Activated T-helper 1 cell treated with Interleukin-2 at 50 U/mL for 16 hours (primary cell): ENCODE measurements at places on chromosomes 12 and 14.
A peak's percentile ranks its signal among the peaks of the same experiment; 100 is the strongest.

- DNase-seq: no peak
Measured at GRCh38 chr12:120988234-120988633, 9.9 kb downstream of the HNF1A start.

- DNase-seq: no peak
Measured at GRCh38 chr14:32372154-32372553, 43.1 kb downstream of the AKAP6 start.

GRCh38 chr12:56596815-56597214, 33.3 kb downstream of the BAZ2A start:
- no peak for DNase-seq

GRCh38 chr12:53097207-53097563, 282 bp upstream of the IGFBP6 start:
- DNase-seq: no peak

DNA sequence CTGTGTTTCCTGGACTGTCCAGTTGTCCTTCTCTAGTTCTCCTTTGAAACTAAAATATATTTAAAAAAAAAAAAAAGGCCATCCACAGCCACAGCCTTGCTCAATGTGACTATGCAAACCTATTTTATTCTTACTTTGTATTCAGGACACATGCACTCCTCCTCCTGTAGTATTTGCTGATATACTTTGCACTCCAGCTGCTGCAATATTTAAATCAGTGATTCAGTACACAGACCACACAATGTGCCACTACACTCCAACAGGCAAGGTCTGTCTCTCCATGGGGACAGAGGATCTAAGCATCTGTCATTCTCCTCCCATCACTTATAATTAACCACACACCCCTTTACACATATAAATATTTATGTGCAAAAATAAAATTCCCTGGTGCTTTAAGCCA, 40.2 kb upstream of the CCDC196 start:
- no peak for DNase-seq

GRCh38 chr14:90440021-90440451, 43.2 kb downstream of the CALM1 start:
- DNase-seq: no peak

DNA sequence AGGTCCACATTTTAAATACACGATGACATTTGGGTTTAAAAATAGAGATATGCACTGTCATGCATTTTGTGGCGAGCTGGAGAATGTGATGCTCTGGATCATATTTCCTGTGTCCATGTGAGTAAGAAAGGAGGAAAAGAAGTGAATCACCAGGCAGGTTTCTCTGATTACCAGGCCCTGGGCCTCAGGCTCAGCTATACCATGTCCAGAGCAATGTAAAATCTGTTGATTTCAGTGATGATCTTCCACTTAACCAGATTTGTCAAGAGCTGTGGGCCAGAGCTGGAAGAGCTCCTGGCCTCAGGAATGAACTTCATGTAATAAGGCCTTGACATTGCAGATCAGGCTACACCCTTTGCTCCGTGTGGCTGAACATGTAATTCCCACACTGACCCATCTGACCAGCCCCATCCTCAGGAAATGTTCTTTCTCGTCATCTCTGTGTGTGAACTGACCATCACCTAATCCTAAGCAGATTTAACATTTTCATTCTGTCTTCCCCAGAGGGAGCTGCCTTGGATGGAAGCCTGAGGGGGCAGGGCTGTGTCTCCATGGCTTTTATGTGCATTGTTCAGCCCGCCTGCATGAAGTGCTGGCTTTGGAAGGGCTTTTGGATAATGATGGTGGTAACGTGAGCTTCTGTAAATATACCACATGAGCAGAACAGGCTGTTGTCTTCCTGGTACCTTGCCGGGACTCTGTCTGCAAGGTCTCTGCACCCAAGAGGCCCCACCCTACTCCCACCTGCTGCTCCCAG, 54.5 kb downstream of the CRACR2A start:
- DNase-seq: no peak

- DNase-seq: no peak
Measured at GRCh38 chr12:1069846-1070245, 78.8 kb downstream of the ERC1 start.

DNA sequence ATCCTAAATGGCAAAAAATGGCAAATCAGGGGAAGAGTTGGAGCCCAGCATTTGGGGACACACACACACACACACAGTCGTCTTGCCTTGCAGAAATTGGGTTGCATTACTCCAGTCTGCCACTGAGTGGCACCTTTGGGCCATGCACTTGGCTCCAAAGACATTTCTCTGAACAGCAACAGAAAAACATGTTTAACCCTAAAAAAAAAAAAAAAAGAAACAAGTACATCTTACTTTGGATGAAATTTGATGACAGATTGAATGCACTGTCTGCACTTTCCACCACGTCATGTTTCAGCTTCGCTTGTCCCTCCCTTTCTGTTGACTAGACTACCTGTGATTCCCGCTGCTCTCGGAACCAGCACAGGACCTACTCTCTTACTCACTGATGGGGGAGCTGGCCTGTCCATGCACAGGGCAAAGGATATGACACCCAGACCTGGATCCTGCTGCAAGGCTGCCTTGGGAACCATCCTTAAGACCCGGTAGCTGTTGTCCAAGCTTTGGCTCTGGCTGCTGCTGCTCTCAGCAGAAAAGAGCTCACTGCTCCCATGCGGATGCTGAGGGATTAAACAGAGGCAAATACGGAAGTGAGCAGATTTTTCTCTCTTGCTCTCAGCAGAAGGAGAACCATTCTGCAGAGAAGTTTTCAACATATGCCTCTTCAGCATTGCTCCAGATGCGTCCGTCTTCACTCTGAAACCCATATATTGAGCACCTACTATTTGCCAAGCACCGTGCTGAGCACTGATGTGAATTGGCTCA, 376.8 kb downstream of the DPF3 start:
- DNase-seq: peak; percentile 42

GRCh38 chr12:63457857-63458256, 210.4 kb downstream of the DPY19L2 start:
- DNase-seq: no peak

GRCh38 chr12:122893208-122894153, 2.4 kb downstream of the VPS37B start:
- DNase-seq: no peak

DNA sequence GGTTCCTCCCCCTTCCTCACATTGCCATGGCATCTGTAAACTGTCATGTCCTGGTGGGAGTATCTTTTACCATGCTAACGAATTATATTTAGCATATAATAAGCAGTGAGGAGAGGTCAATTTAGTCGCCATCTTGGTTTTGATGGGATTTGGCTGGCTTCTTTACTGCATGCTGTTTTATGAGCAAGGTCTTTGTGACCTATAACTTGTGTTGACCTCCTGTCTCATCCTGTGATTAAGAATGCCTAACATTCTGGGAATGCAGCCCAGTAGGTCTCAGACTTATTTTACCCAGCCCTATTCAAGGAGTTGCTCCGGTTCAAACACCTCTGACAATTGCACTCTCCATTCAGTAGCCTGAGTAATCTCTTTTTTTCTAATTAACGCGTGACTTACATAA, 2.1 kb upstream of the EIF4B start:
- no peak for DNase-seq

DNA sequence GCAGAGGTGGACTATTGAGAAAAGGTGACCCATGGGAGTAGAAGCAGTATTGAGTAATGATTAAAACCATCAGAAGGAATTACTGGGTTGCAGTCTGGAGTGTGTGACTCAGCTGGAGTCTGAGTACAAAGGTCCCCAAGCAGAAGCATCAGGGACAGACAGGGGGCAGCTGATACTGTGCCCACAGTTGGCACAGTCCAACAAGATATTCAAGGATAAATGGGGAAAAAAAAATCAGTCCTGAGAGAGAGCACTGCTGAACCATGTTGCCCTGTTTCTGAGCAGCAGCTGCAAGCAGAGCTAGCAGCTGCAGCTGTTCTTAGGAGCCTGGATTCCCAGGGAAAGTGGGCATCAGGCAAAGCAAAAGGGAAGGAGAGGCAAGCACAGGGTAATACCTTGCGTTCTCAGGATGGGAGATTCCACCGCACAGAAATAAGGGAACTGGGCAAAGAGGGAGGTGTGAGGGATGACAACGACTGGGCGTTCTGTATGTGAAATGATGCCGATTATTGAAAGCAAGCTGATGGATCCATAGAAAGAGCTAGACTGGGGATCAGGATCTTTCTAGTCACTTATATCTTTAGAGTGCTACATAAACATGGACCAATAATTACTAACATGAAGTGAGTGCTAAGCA, 17.7 kb downstream of the NEUROD4 start:
- no peak for DNase-seq

GRCh38 chr12:57772429-57773322, at the start of gene EEF1AKMT3:
Gene EEF1AKMT3, plus strand, starts transcription at chr12:57772614. Its CDS starts 111 bp downstream, at chr12:57772725.
- DNase-seq: no peak

DNA sequence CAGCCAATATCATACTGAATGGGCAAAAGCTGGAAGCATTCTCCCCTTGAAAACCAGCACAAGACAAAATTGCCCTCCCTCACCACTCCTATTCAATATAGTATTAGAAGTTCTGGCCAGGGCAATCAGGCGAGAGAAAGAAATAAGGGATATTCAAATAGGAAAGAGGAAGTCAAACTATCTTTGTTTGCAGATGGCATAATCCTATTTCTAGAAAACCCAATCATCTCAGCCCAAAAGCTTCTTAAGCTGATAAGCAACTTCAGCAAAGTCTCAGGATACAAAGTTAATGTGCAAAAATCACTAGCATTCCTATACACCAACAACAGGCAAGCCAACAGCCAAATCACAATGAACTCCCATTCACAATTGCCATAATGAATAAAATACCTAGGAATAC, 21.0 kb upstream of the ANP32D start:
- DNase-seq: no peak

DNA sequence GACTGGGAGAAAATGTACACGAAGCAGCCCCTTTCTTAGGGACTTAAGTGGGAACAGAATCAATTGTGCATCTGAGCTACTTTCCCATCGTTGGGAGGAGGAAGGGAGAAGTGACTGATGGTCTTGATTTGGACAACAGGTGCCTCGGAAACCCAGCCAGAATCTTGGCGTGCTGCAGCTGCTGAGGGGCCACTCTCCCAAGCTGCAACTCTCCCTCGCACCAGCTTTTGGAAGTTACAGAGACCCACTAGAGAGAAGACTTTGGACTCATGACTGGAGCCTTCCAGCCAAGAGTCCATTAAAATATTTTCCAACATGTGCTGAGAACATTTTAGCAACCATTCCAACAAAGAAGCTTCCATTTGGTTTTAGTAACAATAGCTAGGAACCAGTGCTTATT, 52.3 kb downstream of the GNS start:
- no peak for DNase-seq

- no peak for DNase-seq
Measured at GRCh38 chr12:82942991-82943401, 256.3 kb downstream of the TMTC2 start.

DNA sequence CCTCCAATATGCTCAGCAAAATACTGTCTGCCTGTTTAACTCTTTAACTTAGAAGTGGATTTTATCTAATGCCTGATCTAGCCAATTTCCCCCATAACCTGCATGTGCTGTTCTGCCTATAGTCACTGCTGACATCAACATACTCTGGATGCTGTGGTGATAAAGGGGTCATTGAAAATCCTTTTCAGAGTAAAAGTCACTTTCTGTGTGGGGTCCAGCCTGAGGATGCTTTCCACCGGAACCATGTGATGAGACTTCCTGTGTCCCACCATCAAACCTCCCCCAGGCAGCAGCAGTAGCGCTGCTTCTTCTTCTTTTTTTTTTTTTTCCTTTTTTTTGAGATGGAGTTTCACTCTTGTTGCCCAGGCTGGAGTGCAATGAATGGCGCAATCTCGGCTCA, 607.0 kb downstream of the BCL11B start:
- DNase-seq: no peak

- no peak for DNase-seq
Measured at GRCh38 chr12:69254046-69254445, 14.7 kb downstream of the CPSF6 start.

DNA sequence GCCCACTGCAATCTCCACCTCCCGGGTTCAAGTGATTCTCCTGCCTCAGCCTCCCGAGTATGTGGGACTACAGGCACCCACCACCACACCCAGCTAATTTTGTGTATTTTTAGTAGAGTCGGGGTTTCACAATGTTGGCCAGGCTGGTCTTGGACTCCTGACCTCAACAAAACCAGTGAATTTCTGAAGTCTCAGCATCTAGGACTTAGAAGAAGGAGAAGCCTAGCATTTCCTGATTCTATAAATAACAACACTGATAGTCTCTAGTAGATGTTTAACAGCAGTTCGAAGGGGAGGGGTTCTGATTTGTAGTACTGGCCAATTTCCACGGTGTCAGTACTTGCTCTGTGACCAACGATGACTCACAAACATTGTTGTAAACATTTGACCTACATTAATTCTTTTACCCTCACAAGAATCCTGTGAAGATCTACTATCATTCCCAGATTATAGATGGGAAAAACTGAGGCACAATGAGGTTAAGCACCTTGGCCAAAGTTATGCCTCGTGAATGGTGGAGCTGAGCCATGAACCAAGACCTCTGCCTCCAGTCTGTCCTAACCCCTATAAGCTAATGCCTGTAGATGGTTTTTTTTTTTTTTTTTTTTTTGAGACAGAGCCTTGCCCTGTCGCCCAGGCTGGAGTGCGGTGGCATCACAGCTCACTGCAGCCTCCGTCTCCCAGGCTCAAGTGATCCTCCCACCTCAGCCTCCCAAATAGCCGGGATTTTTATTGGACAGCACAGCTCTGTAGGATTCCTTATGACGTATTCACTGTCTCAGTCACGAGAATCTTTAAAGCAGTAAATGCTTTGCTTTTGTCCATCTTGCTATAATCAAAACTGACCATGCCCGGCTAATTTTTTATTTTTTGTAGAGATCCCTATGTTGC, 5.2 kb downstream of the P2RX4 start:
- no peak for DNase-seq

DNA sequence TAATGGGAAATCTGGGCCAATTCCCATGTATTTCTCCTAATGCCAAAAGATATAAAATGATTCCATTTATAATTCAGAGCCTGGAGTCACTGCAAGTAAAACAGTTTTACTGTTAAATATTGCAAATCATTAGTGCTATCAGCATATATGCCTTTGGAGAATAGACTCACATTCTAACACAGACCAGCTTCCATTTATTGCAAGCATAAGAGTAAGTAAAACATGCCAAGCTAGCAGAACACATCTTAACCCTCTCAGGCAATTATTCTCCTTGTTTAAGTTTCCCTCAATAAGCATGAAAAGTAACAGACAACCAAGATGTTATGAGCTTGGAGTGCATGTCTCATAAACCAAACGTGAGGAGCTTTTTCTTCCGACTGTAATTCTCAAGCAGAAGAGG, 173.9 kb upstream of the GRIP1 start:
- DNase-seq: no peak

DNA sequence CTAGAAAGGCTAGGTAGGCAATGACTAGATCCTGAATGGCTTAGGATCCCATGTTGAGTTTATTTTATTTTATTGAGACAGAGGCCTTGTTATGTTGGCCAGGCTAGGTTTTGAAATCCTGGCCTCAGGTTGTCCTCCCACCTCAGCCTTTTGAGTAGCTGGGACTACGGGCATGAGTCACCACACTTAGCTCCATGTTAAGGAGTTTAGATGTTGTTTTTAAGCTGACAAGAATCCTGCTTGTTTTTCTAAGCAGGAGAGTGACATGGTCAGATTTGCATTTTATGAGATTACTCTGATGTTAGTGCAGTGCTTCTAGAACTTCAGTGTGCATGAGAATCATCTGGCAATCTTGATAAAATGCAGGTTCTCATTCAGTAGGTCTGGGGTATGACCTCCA, 14.5 kb downstream of the CCDC198 start:
- no peak for DNase-seq
